ENCODE measurements at places on chromosomes 5 and 9.

DNA sequence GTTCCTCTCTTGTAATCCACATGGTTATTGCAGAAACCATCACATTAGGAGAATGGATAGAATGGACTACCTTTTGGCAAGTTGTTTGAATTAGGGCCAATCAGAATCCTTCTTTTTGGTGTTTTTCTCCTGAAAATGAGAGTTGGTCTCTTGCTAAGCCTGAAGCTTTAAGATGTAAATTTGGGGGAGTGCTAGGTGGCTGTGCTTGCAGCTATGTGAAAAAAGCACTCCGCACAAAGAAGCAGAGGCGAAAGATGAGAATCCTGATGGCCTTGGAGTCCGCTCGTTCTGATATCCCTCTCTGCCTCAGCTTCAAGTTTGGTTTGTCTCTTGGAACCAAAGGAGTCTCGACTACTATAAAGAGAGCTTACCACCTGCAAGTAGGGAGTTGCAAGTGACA is 63.6 kb downstream of the INIP start:
- DNase-seq, result no peak

GRCh38 chr5:61381968-61382367 is 49.9 kb downstream of the ZSWIM6 start:
- no peak for DNase-seq

GRCh38 chr5:81866994-81867393 is 104.8 kb upstream of the ATG10 start:
- DNase-seq, result no peak

GRCh38 chr9:84170521-84171141 is 169.9 kb downstream of the SLC28A3 start:
- DNase-seq, result no peak

GRCh38 chr5:140977003-140977402 is 10.7 kb downstream of the PCDHAC2 start:
- DNase-seq, result no peak

- DNase-seq, result no peak
These were observed 110.0 kb upstream of the PTGER4 start for GRCh38 chr5:40569546-40570270.

- DNase-seq, result no peak
These were observed 3.3 kb downstream of the SETX start for GRCh38 chr9:132351404-132352045.

DNA sequence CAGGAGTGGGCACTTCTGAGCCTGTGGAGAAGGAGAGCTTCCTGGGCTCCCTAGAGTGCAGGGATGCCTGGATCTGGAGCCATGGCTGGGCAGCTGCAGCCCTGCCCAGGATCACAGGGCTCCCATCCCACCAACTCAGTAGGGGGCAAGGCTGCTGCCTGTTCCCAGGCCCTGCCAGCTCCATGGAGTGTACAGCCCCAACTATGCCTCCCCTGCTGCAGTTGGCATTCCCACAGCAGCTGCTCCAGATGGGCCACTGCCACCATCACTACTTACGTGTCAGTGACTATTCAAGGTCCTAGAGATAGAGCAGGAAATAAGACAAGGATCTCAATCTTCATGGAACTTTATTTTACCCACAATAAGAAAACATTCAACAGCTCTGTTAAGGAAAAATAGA is 107.1 kb upstream of the TNPO1 start:
- no peak for DNase-seq

DNA sequence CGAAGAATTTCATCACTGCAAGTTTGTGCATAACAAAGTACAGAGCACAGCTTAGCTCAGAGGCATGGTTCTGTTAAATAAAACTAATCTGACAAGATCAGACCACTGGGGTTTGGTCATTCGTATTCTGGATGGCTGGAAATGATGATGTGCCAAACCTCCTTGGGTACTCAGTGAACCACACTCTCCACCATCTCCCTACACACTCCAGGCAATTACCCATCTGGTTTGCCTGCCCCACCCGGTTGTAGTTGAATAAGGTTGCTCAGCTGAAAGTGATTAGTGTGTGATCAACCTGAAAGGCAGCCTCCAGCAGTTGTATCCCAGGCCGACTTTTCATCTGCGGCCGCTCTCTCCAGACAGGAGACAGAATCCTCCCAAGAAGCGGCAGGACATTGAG is 371.4 kb downstream of the TLE1 start:
- no peak for DNase-seq
